Activated naive CD8-positive, alpha-beta T cell treated with anti-CD3 and anti-CD28 coated beads for 36 hours (primary cell): ENCODE measurements at places on chromosomes 3 and 15.

DNA sequence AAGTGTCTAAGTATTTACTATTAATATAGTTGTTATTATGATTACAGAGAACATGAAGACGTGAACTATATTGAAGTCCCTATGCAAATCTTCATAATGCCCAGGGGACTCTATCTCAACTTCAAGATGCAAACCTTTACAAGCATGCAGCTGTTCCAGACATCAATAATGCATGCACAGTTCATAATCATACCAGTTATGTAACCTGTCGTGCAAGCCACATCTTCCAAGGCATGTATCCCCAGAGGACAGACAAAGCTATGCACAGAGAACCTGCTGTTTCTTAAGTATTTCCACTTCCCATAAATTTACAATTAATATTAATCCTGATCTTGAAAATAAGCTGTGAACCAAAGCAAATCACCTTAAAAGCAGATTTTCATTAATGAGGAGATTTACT is 534.1 kb downstream of the TUSC7 start:
- H3K4me3 ChIP-seq: no peak overlapping the region
- H3K36me3 ChIP-seq: no peaks in the 10 kb centered on the region
- no peaks in the 10 kb centered on the region for H3K4me1 ChIP-seq
- H3K27me3 ChIP-seq: no peaks in the 10 kb centered on the region

- no peak overlapping the region for H3K4me3 ChIP-seq
- H3K27me3 ChIP-seq: peaks cover 17% of the 10 kb centered on the region
- no peak for DNase-seq
- no peaks in the 10 kb centered on the region for H3K36me3 ChIP-seq
- H3K27ac ChIP-seq: no peak overlapping the region
Observed at GRCh38 chr3:139260041-139260486, 83.8 kb upstream of the MRPS22 start.

GRCh38 chr3:63309768-63310167 is 31.7 kb downstream of the SYNPR start:
- H3K27ac ChIP-seq: no peak overlapping the region
- H3K27me3 ChIP-seq: peaks cover 7% of the 10 kb centered on the region
- no peaks in the 10 kb centered on the region for H3K36me3 ChIP-seq
- no peak for DNase-seq
- H3K4me3 ChIP-seq: no peak overlapping the region
- no peaks in the 10 kb centered on the region for H3K4me1 ChIP-seq

- no peak overlapping the region for H3K27ac ChIP-seq
- no peak overlapping the region for H3K4me3 ChIP-seq
- peaks cover 14% of the 10 kb centered on the region for H3K27me3 ChIP-seq
- H3K36me3 ChIP-seq: no peaks in the 10 kb centered on the region
- no peaks in the 10 kb centered on the region for H3K4me1 ChIP-seq
Observed at GRCh38 chr3:94251566-94251965, 188.7 kb downstream of the NSUN3 start.

GRCh38 chr3:17182166-17182565 is 297.4 kb downstream of the PLCL2 start:
- H3K27ac ChIP-seq: no peak overlapping the region
- DNase-seq: no peak
- H3K4me1 ChIP-seq: peaks cover 37% of the 10 kb centered on the region
- no peaks in the 10 kb centered on the region for H3K27me3 ChIP-seq

- no peak overlapping the region for H3K4me3 ChIP-seq
- H3K36me3 ChIP-seq: no peaks in the 10 kb centered on the region
- peaks cover 12% of the 10 kb centered on the region for H3K4me1 ChIP-seq
- no peaks in the 10 kb centered on the region for H3K27me3 ChIP-seq
Observed at GRCh38 chr3:127669541-127670228, 3.1 kb upstream of the ABTB1 start.

GRCh38 chr3:52068055-52068571 is 11.7 kb upstream of the DUSP7 start:
- H3K27me3 ChIP-seq: no peaks in the 10 kb centered on the region
- no peak overlapping the region for H3K27ac ChIP-seq
- no peak for DNase-seq
- no peak overlapping the region for H3K4me3 ChIP-seq
- no peaks in the 10 kb centered on the region for H3K36me3 ChIP-seq

- H3K27me3 ChIP-seq: no peaks in the 10 kb centered on the region
- H3K4me3 ChIP-seq: no peak overlapping the region
- H3K36me3 ChIP-seq: peaks cover 48% of the 10 kb centered on the region
- H3K27ac ChIP-seq: no peak overlapping the region
Observed at GRCh38 chr3:46926039-46926438, 48.5 kb downstream of the PTH1R start.

- no peak for DNase-seq
- H3K4me3 ChIP-seq: no peak overlapping the region
- peak overlapping the region; percentile 42 for H3K27ac ChIP-seq
Observed at GRCh38 chr15:31332681-31333071, 6.0 kb downstream of the KLF13 start.

- no peak overlapping the region for H3K27ac ChIP-seq
- H3K4me1 ChIP-seq: peaks cover 10% of the 10 kb centered on the region
- no peaks in the 10 kb centered on the region for H3K36me3 ChIP-seq
- no peaks in the 10 kb centered on the region for H3K27me3 ChIP-seq
- DNase-seq: no peak
Observed at GRCh38 chr3:141386611-141387111, 18.4 kb downstream of the ZBTB38 start.

GRCh38 chr3:50575372-50575771 is 6.0 kb downstream of the HEMK1 start:
- H3K4me1 ChIP-seq: peaks cover 56% of the 10 kb centered on the region
- H3K36me3 ChIP-seq: peaks cover 75% of the 10 kb centered on the region
- H3K4me3 ChIP-seq: peak overlapping the region; percentile 93
- H3K27ac ChIP-seq: peak overlapping the region; percentile 99

GRCh38 chr3:194137008-194137505 is 1.1 kb downstream of the HES1 start:
- DNase-seq: peak; percentile 21
- peak overlapping the region; percentile 15 for H3K27ac ChIP-seq
- peaks cover 71% of the 10 kb centered on the region for H3K27me3 ChIP-seq
- H3K4me1 ChIP-seq: peaks cover 34% of the 10 kb centered on the region
- H3K4me3 ChIP-seq: peak overlapping the region; percentile 75

DNA sequence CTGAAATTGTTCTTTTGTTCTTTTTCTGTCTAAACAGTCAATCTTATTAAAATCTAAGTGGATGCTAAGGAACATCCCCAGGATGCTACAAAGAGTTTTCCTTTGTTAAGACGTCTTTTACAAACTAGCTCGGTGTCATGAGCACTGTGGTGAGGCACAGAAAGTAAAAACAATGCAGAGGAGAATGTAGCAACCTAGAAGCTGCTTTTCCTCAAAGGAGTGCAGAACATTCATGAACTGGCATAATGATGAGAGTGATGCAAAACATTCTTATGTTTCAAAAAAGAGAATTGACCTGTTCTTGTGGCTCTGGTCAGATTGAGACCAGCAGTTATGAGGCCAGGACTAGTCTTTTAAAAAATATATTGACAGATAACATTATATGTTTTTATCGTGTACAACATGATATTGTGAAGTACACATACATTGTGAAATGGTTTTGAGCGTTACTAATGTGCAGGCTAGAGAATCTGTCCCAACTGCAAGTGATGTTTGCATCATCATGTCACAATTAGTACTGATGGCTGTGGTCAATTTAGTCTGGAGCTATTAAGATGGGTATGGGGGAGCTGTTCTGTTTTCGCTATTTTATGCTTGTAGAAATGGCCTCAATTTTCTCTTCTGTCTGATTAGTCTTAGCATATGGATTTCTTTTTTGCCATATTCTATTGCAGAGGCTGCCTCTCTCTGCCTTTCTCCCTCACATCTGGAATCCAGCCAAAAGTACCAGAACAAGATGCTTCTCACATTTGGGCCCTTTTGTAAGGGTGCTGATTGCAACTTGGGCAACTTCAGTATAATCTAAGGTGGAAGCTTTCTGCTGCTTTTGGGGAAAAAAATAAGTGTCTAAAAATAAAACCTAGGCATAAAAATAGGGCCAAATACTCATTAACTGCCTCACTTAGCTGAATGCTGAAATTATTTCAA is 50.2 kb downstream of the HHLA2 start:
- no peak overlapping the region for H3K4me3 ChIP-seq
- DNase-seq: no peak
- no peaks in the 10 kb centered on the region for H3K36me3 ChIP-seq
- no peaks in the 10 kb centered on the region for H3K27me3 ChIP-seq

DNA sequence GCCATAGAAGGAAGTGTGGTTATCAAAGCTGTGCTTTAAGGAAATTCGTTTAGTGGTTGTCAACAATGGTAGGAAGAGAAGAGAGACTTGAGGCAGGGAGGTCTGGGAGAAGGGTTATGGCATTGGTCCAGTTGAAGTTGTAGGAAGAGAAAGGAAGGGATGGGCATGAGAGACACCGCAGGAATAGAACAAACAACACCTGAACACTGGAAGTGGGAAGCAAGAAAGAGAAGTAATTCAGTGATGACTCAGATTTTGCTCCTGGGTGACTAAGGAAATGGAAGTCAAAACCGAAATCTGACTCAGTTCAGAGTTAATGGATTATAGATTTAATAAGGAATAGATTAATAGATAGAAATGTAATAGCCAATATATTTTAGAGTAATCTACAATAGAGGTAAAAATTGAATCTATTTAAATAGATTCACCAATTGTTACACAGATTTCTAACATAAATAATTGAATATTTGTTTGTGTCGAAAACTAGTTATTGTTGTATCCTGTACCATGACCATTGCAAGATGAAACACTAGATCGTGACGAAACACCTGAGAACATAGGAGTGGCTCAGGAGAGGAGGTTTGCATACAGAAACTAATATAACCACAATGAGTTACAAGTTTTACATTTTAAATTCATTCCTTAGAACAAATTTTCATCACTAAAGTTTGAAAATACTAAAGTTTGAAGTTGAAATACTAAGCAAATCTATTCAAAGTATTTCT is 36.0 kb downstream of the THBS1 start:
- H3K4me1 ChIP-seq: no peaks in the 10 kb centered on the region
- H3K27me3 ChIP-seq: no peaks in the 10 kb centered on the region
- H3K27ac ChIP-seq: no peak overlapping the region
- peaks cover 6% of the 10 kb centered on the region for H3K36me3 ChIP-seq

DNA sequence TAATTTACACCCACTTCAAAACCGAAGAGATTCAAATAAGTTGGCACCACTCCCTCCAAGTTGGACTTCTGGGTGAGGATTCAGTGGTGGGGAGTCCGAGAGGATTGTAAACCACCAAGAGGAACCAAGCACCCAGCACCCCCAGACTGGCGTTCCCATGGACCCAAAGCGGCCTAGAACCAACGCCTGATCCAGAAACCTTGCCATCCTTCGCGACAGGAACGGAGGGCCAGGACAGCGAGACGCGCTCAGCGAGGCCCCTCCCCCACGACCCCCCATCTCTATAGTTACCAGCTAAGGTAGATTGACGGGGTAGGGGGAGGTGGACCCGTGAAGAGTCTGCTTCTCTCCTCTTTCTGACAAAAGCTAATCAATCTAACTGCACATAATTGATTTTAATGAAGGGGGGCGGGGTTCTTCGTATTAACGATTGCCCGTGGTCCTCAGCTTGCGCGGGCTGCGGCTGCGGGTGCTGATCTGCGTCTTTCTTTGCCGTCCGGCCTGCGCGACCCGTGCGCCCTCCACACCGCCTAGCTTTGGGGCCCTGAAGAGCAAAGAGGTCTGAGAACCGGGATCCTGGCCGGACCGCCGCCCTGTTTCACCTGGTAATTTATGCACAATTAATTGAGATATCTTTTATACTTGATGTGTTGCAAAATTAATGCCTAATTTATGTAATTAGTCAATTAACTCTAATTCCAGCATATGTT is 10.9 kb upstream of the FOXB1 start:
- H3K27me3 ChIP-seq: peaks cover 82% of the 10 kb centered on the region
- no peaks in the 10 kb centered on the region for H3K36me3 ChIP-seq
- no peak overlapping the region for H3K27ac ChIP-seq
- H3K4me3 ChIP-seq: no peak overlapping the region
- no peak for DNase-seq

GRCh38 chr15:45780352-45780751 is 145.5 kb downstream of the SQOR start:
- H3K4me3 ChIP-seq: no peak overlapping the region
- no peaks in the 10 kb centered on the region for H3K4me1 ChIP-seq
- no peak overlapping the region for H3K27ac ChIP-seq
- no peak for DNase-seq
- H3K27me3 ChIP-seq: peaks cover 22% of the 10 kb centered on the region

DNA sequence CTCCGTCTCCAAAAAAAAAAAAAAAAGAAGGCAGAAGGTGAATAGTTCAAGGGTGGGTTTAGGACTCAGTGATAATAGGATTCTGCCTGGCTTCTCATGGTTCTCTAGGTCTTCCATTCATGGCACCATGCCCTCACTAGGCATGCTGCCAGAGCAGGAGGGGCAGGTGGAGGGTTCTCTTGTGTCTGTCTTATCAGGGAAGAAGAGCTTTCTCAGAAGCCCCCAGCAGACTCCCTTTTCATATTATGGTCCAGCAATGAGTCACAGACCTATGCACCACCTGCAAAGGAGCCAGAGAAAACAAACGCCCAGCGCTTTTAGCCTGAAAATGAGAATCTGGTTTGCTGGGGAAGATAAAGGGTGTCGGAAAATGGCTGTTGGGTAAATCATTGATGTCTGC is 3.0 kb downstream of the CCR2 start:
- no peak overlapping the region for H3K4me3 ChIP-seq
- peaks cover 32% of the 10 kb centered on the region for H3K4me1 ChIP-seq
- no peak for DNase-seq
- H3K36me3 ChIP-seq: no peaks in the 10 kb centered on the region

- H3K27ac ChIP-seq: no peak overlapping the region
- H3K4me1 ChIP-seq: peaks cover 2% of the 10 kb centered on the region
- DNase-seq: no peak
- peaks cover 14% of the 10 kb centered on the region for H3K27me3 ChIP-seq
Observed at GRCh38 chr3:8678751-8679150, 34.2 kb upstream of the SSUH2 start.
